IPS DF 19.7 (cell line): ENCODE measurements at places on chromosomes 12 and 14.

- no peak for DNase-seq
These were observed 596 bp upstream of the ZBTB39 start for GRCh38 chr12:57006809-57007475.

DNA sequence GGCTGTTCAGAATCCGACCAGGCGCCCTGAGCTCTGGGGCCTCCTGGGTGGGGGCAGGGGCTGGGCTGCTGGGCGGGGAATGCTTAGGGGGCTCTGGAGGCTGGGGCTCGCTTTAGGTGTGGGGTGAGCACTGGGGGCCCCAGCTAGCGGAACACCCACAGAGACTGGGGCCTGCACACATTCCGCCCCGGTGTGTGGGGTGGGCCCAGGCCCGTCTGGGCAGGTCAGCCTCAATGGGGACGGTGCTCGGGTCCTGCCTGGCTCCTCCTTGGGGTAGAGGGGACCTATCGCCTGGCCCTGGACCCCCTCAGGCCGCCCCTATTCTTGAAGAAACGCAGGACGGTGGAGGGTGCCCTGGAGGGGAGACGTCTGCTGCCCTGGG lies 364.8 kb downstream of the TMEM121 start:
- DNase-seq, result no peak

DNA sequence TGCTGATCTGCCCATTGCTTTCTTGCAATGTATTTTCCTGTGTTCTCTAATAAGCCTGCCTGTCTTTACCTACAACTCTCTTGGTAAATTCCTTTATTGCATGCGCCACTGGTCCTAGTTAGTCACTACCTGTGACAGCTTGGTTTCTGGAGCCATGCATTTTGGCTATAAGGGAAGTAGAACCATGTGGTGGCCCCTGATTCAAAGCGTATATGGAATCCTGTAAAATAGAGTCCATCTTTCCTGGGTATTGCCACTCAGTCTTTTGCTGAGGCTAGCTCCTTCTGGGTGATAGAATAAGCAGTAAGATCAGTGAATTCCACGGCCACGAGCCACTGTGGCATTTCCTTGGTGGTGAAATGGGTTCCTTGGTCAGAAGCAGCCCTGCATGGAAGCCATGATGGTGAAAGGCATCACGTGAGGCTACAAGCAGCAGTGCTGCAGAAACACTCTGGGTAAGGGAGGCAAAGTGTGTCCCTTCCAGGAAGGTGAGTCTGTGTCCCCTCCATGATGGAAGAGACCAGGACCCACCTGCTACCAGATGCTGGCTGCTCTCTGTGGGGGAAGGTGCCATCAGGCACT lies 19.6 kb downstream of the TNFAIP2 start:
- DNase-seq, result no peak

GRCh38 chr14:51028851-51029754 lies 65.8 kb downstream of the TRIM9 start:
- no peak for DNase-seq

GRCh38 chr14:22801716-22802115 lies 13.5 kb downstream of the SLC7A7 start:
- DNase-seq, result no peak

GRCh38 chr12:77102691-77103090 lies 37.3 kb upstream of the E2F7 start:
- DNase-seq, result no peak

DNA sequence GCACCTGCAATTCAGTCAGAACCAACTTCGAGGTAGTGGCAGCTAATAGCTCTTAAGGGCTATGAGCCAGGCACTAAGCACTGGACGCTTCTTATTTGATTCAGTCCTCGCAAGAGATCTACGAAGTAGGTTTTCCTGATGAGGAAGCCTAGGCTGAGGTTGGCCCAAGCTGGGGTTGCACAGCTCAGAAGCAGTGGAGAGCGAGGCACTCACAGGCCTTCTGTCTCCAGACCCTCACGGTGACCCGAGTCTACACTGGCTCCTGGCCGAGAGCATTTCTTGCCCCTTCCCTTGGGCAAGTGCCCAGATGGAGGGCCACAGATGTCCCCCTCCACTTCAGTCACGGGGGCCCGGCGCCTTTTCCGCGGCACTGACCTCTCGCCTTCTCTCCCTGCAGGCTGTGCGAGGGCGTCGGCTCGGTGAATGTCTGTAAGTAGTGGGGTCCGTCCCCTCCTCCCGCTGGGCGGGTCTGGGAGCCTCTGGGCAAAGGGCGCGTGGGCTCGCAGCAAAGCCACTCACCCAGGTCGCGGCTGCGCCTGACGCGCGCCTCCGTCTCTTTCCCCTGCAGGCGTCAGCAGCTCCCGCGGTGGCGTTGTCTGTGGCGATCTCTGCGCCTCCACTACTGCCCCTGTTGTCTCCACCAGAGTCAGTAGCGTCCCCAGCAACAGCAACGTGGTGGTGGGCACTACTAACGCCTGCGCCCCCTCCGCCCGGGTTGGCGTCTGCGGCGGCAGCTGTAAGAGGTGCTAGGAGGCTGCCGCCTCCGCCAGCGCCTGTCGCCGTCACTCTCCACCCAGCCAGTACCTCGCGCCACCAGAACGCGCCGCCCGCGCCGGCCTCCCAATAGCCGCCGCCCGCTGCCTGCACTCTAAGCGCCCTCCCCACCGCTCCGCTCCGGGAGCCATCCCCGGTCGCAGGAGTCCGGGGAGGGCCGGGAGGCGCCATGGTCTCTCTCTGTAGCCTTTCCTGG lies 13.1 kb downstream of the KRT83 start:
- DNase-seq, result no peak

DNA sequence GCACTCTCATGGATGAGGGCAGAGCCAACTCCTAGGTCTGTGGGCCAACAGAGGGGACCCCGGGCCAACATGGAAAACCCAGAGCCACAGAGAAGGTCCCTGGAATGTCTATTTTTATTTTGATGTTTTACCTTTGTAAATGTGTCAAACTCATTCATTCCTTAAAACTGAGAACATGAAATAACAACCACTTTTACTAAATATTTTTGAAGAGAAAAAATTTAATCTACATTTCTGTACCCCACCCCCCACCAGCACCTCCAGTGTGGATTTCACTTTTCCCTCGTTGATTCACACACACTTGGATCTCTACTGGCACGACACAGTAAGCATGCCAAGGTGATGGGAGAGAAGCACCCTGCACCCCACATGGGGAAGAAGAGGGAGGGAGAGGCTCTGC lies 6.7 kb downstream of the KRT77 start:
- no peak for DNase-seq

GRCh38 chr12:91662021-91662420 lies 479.4 kb upstream of the DCN start:
- no peak for DNase-seq

- no peak for DNase-seq
These were observed 25.6 kb downstream of the VPS37B start for GRCh38 chr12:122870163-122870842.

DNA sequence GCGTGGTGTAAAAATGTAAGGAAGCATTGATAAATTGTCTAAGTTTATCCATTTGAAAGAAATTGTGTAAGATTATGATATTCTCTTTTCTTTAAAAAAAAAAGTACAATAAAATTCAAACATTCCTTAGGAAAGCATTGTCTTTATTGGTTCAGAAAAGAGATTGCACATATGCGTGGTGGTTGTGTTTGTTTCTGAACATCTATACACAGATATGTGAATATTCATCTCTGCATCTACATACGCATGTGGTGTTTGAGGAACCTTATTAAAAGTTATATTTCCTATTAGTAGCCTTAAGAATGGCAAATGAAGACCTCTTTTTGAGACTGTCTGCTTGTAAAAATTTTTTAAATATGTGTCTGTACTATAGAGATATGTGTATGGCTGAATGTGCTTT lies 69.8 kb downstream of the TMEM260 start:
- DNase-seq, result no peak

DNA sequence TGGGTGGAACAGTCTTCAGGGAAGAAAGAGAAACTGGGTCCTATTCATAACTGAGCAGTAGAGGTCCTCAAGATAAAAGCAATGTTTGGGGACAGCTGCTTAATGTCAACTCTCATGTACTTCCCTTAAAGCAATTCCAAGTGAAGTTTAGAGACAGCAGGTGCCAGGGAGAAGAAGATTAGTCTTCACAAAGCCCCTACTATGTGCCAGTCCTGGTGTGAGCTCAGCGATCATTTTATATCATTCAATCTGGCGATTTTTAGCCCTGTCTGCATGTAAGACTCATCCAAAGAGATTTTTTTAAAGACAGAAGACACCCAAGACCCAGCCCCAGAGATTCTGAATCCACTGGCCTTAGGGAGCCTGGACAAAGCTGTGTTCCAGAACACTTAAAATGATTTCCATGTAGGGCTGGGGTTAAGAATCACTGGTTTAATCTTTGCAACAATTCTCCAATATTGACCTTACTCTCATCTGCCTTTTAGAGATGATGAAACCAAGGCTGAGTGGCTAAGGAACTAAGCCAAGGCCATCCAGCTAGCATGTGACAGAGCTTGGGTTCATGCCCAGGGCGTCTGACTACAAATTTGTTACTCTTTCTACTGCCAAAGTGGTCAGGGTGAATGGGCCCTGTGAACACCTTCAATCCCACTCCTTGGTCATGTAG lies 404.5 kb upstream of the TBX3 start:
- DNase-seq, result no peak

DNA sequence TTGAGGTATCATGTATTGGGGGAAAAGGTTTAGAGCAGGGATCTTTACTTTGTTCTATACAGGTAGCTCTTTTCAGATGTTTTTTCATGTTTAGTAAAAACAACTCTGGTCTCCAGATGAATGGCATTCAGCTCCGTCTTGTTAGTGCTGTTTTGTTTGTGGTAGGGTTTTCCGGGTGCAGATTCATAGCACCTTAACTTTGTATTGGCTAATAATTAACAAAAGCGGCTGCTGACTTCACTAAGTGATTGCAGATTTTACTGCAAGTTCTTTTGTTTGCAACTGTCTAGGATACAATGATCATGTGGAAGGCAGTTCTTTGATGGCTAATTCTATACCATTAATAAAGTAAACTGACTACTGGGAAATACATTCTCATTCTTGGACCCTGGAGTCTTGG lies 32.2 kb upstream of the BHLHE41 start:
- DNase-seq, result no peak

GRCh38 chr12:49968471-49968870 lies 4.3 kb upstream of the AQP6 start:
- DNase-seq, result no peak
